Upper lobe of left lung (tissue), 6 donors: ENCODE measurements at places on chromosomes 4 and X. TPM values are rescaled to one million over a fixed set of nuclear protein-coding genes. Genes with fewer than 3 reads are reported as not detected.

GRCh38 chr4:20266215-20267082 is 14.7 kb downstream of the SLIT2 start:
- DNase-seq: no peak

- DNase-seq: no peak
Observed at GRCh38 chr4:98802770-98803198, 126.1 kb downstream of the EIF4E start.

GRCh38 chr4:52298444-52298843 is 247.3 kb downstream of the SPATA18 start:
- DNase-seq: no peak

- DNase-seq: no peak
Observed at GRCh38 chrX:116181300-116181699, 10.8 kb downstream of the AGTR2 start.

GRCh38 chr4:988726-989721 is 2.2 kb downstream of the IDUA start:
- no peak for DNase-seq

GRCh38 chr4:40682290-40683101 is 52.8 kb upstream of the RBM47 start:
- no peak for DNase-seq

DNA sequence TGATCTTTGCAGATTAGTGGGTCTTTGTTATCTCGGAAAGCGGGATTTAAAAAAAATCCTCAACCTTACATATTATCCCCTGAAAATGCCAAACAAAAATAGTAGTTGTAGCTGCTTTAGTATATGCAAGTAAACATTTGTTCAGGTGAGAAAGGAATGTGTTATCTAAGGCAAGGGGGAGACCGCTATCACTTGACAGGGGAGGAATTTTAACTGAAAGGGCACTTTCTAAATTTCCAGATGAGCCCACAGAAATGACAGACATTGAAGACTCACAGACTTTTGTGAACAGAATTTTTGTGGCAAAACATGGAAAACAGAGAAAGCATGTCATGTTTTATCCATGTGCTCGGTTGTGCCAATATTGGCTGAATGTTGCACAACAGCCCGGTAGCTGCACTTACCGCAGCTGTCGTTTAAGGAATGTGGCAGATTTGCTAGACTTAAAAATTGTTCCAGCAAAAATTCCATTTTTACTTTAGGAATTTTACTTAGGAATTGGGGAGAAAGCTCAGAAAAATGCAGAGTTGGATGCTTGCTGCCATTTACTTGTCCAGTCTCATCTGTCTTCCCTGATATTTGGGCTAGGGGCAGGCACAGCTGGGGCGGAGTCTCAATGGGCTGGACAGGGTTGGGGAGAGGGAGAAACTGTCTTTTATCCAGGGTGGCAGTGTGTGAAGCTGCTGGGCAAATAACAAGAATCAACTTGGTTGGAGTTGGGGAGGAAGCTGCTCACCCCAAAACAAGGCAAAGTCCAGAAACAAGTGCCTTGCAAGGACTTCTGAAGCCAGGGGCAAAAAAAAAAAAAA is 94.6 kb upstream of the RPS6KA3 start:
- DNase-seq: peak; percentile 53

GRCh38 chrX:123088331-123088730 is 95.7 kb upstream of the GRIA3 start:
- no peak for DNase-seq

DNA sequence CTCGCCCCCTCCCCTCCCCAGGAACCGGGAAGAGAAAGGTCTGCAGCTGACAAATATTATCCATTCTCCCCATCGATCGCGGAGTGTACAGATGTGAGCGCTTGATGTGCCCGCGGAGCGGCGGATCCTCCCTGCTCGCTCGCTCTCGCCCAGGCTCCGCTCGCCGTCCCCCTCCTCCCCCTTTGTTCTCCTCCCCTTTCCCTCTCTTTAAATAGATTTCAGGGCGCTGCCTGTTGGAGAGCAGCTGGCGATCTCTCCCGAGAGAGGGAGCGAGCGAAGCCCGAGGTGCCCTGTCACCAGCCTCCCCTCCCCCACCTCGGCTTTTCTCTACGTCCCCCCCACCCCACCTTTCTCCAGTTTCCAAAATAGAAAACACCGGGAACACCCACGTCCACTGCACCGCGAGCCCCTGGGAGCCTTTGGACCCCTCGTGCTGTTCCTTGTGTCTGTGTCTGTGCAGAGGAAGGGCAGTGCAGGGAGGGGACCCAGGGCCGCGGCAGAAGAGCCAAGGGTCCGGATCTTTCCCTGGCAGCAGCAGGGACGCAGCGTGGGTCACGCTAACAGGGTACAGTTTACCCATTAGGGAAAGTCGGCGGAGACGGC is 56.6 kb upstream of the BCOR start:
- DNase-seq: no peak

DNA sequence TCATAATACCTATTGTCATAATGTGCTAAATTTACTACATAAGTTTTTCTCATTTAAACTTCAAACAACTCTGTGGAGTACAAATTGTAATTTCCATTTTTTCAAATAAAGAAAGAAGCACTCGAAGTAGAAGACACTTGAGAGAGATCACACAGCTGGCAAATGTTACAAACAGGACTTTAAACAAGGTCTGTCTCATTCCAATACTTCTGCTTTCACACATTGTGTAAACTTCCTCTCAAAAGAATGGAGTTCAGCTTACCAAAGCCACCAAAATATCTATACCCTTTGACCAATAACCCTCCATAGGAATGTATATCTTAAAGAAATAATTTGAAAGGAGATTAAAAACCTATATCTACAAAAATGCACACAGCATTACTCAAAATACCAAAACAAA is 88.3 kb downstream of the OPHN1 start:
- no peak for DNase-seq

GRCh38 chr4:140931911-140932310 is 175.7 kb upstream of the TBC1D9 start:
- DNase-seq: no peak

DNA sequence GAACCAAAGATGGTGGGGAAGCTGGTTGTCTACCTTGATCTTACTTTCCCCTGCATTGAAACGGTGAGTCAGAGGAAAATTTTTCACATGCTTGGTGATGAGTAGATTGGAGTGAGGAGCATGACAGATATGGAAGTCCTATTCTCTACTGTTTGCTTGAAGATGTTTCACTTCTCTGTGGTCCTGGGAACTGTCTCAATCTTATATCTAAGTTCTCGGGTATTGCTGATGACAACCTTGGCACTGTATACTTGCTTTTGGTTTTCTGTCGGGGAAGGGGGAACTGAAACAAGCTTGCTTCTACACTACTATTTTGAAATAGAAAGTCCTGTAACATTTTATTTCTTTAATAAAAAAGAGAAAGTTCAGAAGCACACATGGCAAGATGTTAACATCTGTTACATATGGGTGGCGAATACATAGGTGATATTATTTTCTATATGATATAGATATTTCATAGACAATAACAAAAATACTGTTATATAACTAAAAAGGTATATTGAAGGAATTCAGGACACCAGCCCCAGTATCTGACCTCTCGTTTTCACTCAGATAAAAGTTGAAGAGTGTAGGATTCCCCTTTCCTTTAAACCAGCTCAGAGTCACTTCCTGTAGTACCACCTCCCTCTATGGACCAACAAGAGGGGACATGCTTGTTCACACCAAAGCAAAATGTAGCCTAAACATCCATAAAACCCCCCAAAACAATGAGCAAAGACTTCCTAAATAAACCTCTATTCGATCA is 88.8 kb downstream of the FMR1NB start:
- no peak for DNase-seq

- DNase-seq: no peak
Observed at GRCh38 chrX:45743081-45743533, 542.4 kb upstream of the DIPK2B start.

DNA sequence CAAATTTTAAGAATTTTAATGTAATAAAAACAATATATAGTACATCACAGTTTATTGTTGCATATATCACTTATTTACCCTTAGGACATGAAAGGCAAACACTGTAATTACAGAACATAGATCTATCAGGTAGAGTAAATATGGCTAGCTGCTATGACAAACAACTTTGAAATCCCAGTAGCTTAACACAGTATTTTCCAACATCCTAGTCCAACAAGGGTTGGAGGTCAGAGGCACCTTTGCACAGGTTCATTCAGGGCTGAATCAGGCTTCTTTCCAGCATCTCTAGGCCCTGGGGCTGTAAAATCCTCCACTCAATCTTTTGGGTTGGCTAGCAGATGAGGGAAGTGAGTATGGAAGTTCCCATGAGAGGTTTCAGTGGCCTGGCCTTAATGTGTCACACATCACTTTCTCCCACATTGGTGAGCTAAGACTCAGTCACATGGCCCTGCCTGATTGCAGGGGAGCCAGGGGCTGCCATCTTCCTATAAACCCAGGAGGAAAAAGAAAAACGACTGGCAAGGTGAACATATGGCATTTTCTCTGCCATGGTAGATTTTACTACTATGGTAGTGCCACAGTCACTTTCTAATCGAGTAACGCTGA is 32.9 kb downstream of the HERC6 start:
- DNase-seq: no peak

- DNase-seq: no peak
Observed at GRCh38 chr4:68655764-68656444, 14.5 kb downstream of the UGT2B15 start.

- no peak for DNase-seq
Observed at GRCh38 chr4:26819026-26819425, 41.6 kb upstream of the STIM2 start.

GRCh38 chr4:88697141-88697540 is 488 bp downstream of the NAP1L5 start:
- peak; percentile 64 for DNase-seq

GRCh38 chr4:3022112-3022511 is 52.2 kb downstream of the HTT-AS start:
- DNase-seq: no peak

- DNase-seq: no peak
Observed at GRCh38 chr4:84224522-84224921, 274.6 kb downstream of the NKX6-1 start.

DNA sequence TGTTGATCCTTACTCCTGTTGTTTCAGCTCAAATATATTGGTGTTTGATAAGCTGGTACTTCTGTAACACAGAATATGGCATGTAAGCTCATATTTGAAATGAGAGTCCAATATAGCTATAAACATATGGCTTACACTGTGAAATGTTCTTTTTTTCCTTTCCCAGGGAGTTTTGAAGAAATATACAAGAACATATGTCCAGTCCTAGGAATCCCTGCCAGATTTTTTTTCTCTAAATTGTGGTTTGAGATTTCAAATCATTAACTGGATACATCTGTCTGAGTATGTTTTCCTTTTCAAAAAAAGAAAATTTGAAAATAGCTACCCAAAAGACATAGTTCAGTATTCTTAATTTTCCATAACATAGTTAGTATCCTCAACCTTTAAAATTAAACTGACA is 60.2 kb downstream of the HMGB2 start:
- DNase-seq: no peak

GRCh38 chr4:72744103-72744725 is 175.2 kb upstream of the ADAMTS3 start:
- DNase-seq: no peak

Gene CENPVL2
- not detected for total RNA-seq

Gene SUV39H1
- total RNA-seq: 1.2 TPM

Gene ATOH1
- total RNA-seq: not detected

Gene FSTL5
- total RNA-seq: not detected

Gene IL3RA
- 33.3 TPM for total RNA-seq
